ENCODE measurements at places on chromosomes 7 and 10. TPM values are rescaled to one million over a fixed set of nuclear protein-coding genes. Genes with fewer than 3 reads are reported as not detected.
A peak's percentile ranks its signal among the peaks of the same experiment; 100 is the strongest.

ZNF488 gene
- 0.64 TPM for total RNA-seq

POU6F2 gene
- not detected for total RNA-seq

FHIP2A gene
- 15.7 TPM for total RNA-seq

NXPH1 gene
- not detected for total RNA-seq

TEX47 gene
- not detected for total RNA-seq

C10orf53 gene
- not detected for total RNA-seq

SPDYE1 gene
- not detected for total RNA-seq

RAMP3 gene
- 8.8 TPM for total RNA-seq

PRTFDC1 gene
- 6.2 TPM for total RNA-seq

DNA sequence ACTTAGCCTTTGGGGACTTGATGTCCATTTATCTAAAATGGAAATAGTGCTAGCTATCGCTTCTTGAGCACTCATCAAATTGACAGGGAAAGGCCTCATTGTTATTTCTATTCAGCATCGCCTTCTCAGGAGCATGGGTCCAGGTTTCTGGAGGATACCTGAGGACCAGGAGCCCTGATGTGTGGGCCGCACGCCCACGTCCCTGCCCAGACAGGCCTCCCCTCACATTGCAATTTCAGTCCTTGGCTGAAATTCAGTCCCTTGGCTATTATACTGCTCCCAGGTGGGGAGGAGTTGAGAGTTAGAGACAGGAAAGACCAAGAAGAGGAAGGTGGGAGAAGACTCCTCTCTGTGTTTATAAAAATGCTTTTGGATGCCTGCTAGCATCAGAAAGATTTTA, 38.9 kb downstream of the GPRIN2 start:
- DNase-seq = peak; percentile 21

DNA sequence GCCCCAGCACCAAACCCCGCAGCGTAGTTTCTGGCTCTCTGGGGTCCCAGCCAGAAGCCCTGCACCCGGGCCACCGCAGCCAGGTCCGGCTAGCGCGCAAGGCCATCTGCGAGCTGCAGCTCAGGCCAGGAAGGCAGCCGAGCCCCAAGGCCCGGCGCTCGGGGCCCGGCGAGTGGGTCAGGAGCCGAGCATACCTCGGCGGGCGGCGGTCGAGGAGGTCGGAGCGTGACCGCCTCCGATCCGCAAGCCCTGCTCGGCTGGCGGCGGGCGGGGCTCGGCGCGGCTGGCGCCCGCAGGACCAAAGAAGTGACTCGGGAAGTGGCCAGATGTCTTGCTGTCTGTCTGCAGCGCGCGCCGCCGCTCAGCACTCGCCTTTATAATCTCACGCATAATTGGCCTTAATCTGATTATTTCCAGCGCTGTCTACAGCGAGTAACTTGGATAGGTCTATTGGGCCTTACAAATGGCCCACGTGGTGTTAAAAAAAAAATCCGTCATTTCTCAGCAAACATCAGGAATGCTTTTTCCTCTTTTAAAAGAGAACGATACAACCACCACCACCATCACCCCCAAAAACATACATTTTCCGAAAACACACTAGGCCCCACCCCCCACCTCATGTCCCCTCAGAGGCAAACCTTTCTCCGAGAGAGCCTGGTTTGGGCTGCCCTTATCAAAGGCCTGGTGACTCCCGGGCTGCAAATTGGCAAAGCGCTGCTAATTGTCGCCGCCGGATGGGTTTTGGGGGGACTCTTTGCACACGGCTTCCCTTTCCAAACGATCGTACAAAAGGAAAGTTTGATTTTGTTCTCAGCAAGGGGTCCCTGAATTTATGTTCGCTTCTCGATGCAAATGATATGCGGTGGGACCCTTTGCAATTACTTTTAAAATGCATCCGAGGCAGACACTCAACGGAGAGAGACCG, at the start of gene DRGX:
Gene DRGX (minus strand): TSS at position 349 of the 925 bp plus-strand sequence. CDS start 649 bp downstream, outside the sequence.
- DNase-seq = no peak

DNA sequence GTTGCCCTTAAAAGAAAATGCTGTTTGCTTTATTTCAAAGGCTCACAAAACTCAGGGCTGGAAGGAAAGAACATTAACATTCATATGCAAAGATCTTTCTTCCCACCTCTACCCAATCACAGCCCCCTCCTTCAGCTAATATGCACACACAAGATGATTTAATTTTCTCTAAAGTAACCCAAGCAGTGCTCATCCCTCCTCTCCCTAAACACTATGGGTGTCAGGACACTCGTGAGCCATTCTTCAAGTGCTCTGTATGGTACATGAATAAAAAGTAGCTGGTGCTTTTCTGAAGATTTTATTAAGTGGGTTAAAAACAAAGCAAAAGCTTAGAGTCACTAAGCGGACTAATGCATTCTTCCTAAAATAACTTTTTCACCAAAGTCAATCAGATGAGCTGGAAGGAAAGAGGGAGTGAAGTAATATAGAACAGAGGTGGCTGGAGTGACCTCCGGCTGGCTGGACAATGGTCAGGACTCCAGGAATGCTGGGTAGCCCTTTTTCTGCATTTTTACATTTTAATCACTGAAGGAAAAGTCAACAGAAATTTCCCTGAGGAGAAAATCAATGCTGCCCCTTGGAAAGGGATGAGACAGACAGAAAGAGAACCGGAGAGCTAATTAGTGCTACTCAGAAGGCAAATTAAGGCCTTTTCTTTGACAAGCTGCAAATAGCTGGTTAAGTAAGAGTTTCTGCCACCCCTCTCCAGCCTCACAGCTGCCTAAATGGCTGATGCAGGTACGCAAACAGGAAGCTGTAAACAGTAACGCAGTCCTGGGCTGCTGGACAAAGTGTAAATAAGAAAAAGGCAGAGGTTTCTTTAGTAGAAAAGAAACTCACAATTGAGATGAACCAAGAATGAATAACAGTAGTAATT, 6.6 kb downstream of the DGKI start:
- DNase-seq = no peak

GRCh38 chr7:47739301-47739875, 157.5 kb upstream of the TNS3 start:
- DNase-seq = no peak

- no peak for DNase-seq
Measured at GRCh38 chr7:148395990-148396716, 194.4 kb upstream of the C7orf33 start.

GRCh38 chr10:122157451-122157850, 113.6 kb upstream of the BTBD16 start:
- DNase-seq = no peak

GRCh38 chr10:58467931-58468635, 44.6 kb upstream of the BICC1 start:
- no peak for DNase-seq

- no peak for DNase-seq
Measured at GRCh38 chr7:68224041-68224741, 1227.6 kb downstream of the TYW1 start.

DNA sequence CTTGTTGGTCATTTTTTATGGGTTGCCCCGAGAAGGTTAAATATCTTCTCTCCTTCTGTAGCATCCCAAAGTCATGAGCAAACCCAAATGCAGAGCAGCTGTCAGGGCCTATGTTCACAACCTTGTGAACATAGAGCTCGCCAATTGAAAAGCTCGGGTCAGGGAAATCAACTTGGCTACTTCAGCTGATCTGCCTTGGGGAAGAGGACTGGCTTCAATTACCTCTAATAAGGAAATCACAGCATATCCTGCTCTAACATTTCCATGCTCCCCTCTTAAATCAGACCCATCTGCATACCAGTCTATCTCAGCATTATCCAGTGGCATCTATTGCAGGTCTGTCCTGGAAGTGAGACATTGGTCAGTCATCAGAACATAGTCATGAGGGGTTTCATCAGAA, 105.6 kb downstream of the ANKRD26 start:
- no peak for DNase-seq

- DNase-seq = no peak
Measured at GRCh38 chr10:60521974-60522405, 132.3 kb upstream of the ANK3 start.

DNA sequence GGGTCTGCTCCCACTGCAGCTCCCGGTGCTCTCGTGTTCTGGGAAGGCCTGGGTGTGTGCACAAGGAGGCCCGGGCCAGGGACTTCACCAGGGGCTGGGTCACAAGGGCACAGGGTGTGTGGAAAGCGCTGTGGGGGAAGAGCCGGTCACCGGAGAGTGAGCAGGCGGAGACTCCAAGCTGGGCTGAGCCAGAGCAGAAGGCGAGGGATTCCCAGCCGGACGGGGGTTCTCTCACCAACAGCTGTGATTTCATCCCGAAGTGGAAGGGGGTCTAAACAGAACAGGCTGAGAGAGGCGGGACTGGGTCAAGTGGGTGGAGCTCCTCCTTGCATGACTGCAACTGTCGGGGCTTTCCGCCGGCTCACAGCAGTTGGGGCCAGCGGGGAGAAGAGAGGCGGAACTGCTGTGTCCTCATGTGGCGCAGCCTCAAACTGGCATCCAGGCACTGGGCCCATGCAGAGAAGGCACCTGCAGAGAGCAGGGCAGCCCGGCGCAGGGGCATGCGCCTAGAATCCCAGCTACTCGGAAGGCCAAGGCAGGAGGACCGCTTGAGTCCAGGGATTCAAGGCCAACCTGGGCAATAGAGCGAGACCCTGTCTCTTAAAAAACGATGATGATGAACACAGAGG, 7.6 kb upstream of the ORAI2 start:
- DNase-seq = peak; percentile 71

DNA sequence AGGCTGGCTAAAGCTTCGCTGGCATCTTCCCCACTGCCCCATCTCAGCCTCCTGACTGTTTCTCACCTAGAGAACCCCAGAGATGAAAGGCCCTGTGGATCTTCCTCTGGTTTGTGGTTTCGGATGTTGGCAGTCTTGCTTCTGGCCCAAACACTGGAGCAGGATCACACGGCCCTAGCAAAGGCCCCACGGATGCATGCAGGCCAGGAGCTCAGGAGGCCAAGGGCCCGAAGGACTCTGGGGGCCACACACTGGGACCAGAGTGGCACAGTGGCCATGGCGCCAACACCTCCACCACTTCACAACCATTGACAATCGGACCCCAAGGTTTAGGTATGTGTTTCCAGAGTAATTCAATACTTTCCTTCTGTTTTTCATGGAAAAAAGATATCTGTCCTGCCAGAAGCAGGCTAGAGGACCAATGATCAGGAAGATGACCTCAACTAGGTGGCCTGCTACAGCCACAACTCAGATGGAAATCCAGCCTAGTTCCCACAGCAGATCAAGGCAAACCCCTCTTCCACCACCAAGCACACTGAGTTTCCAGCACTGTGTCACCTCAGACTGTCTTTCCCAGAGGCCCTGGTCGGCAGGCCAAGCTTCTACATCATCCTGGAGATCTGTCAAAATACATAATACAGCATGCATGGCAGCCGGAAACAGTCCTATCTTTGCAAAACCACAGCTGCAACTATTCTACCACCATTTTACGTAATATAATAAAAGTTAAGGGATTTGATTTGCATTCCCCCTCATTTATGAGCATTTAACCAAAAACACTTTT, 53.0 kb downstream of the CTBP2 start:
- peak; percentile 8 for DNase-seq

GRCh38 chr7:1377111-1377909, 82.0 kb downstream of the MICALL2 start:
- DNase-seq = no peak

GRCh38 chr10:44320756-44321155, 64.1 kb downstream of the CXCL12 start:
- DNase-seq = no peak

DNA sequence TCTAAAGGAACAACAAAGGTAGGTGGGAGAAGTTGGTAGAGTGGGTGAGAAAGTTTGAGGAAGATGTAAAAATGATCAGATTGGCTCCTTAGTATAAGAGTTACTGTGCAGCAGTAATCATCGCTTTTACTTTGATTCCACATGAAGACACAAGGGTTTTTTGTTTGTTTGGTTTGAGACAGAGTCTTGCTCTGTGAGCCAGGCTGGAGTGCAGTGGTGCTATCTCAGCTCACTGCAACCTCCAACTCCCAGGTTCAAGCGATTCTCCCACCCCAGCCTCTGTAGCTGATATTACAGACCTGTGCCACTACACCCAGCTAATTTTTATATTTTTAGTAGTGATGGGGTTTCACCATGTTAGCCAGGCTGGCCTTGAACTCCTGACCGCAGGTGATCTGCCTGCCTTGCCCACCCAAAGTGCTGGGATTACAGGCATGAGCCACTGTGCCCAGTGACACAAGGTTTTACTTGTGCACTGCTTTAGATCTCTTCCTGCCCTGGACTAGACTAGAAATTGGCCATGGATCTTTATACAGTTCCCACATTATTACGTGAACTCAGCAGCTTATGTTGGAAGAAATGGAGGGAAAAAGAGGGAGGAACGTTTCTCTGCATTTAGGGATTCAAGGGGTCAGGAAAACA, 10.7 kb downstream of the LUC7L2 start:
- DNase-seq = no peak

- DNase-seq = no peak
Measured at GRCh38 chr10:114492351-114493037, 88.2 kb upstream of the AFAP1L2 start.

GRCh38 chr7:72411419-72411818, 719 bp downstream of the CALN1 start:
- DNase-seq = no peak

- DNase-seq = no peak
Measured at GRCh38 chr10:128571745-128572144, 445.5 kb upstream of the MKI67 start.

GRCh38 chr10:29345144-29345909, 56.5 kb downstream of the LYZL1 start:
- DNase-seq = no peak

GRCh38 chr7:44267719-44268421, 57.5 kb downstream of the CAMK2B start:
- no peak for DNase-seq

- no peak for DNase-seq
Measured at GRCh38 chr7:122944682-122945303, 50.7 kb downstream of the TAS2R16 start.

GRCh38 chr10:78992333-78992732, 76.4 kb upstream of the ZMIZ1 start:
- no peak for DNase-seq

GRCh38 chr10:74771054-74771453, 55.3 kb upstream of the KAT6B start:
- DNase-seq = no peak

DNA sequence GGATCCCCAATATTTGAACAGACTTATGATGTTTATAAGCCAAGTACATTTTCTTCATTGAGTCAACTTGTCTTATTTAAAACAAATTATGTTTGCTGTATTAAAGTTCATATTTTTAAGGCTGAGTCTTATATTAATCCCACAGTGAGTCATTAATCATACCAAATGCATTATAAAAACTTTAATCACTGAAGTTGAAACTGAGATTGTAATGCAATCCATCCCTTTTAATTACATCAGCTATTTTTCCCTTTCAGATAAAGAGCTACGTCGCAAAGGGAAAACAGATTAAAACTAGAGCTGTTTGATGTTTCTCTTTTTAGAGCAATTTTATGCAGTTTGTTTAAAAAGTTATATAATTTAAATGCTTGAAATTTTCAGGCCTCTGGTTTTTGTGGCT, 183.0 kb downstream of the ARID5B start:
- DNase-seq = no peak

DNA sequence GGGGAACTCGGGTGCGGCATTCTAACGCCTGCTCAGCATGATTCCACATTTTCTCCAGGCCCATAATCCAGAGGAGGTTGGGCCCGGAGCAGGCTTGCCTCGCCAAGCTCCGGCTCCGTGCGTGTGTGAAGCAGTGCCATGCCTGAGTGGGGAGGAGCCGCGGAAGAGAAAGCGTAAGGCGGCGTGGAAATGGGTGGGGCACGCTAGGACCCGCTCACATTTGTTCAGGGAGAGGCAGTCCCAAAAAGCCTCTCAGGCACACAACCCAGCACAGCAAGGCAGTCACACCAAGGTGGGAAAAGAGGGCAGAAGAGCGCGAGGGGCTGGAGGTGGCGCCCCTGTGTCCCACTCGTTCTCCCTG, 695 bp upstream of the VDAC2 start:
- DNase-seq = peak; percentile 86

GRCh38 chr7:1586827-1587705, 17.2 kb upstream of the PSMG3 start:
- DNase-seq = no peak

GRCh38 chr7:158356454-158356853, 231.2 kb downstream of the PTPRN2 start:
- no peak for DNase-seq
